ENCODE measurements at places on chromosomes 6 and 20.

DNA sequence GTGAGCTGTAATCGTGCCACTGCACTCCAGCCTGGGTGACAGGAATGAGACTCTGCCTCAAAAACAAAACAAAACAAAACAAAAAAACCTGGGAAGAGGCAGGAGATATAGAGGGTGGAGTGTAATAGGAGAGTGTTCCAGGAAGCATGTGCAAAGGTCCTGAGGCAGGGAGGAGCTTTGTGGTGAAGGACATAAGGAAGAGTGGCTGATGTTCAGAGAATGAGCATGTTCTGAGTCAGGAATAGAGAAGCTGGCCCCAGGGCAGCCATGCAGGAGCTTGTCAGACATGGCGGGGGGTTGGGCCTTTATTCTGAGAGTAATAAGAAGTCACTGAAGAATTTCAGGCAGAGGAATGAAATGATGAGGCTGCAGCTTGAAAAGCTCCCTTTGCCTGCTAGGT is 337.0 kb downstream of the CDH26 start:
- no peak for DNase-seq

- no peak for DNase-seq
Observed at GRCh38 chr20:40230486-40230885, 458.6 kb downstream of the MAFB start.

GRCh38 chr20:19903168-19903811 is 113.9 kb upstream of the NAA20 start:
- peak; percentile 69 for DNase-seq

GRCh38 chr20:4780245-4780644 is 58.5 kb downstream of the PRND start:
- DNase-seq: no peak

DNA sequence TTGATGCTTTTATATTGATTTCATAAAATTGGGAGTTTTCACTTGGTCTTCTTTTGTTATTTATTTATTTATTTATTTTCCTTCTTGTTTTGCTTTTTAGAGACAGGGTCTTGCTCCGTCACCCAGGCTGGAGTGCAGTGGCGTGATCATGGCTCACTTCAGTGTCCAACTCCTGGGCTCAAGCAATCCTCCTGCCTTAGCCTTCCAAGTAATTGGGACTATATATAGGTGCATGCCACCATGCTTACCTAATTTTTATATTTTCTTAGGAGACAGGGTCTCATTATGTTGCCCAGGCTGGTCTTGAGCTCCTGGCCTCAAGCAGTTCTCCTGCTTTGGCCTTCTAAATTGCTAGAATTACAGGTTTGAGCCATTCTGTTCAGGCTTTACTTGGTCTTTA is 38.3 kb upstream of the MYLK2 start:
- no peak for DNase-seq

- DNase-seq: no peak
Observed at GRCh38 chr20:25165128-25165527, 30.4 kb upstream of the ENTPD6 start.

DNA sequence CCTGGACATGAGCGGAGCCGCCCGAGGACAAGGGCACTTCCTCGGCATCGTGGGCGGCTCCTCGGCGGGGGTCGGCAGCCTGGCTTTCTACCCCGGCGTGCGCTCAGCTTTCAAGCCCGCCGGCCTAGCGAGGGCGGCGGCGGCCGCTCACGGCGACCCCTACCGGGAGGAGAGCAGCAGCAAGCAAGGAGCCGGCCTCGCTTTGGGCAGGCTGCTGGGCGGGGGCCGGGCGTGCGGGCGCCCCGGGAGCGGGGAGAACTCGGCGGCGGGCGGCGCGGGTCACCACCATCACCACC is 6.7 kb downstream of the PRDM13 start:
- peak; percentile 16 for DNase-seq

- no peak for DNase-seq
Observed at GRCh38 chr6:7909323-7910276, 988 bp downstream of the TXNDC5 start.

DNA sequence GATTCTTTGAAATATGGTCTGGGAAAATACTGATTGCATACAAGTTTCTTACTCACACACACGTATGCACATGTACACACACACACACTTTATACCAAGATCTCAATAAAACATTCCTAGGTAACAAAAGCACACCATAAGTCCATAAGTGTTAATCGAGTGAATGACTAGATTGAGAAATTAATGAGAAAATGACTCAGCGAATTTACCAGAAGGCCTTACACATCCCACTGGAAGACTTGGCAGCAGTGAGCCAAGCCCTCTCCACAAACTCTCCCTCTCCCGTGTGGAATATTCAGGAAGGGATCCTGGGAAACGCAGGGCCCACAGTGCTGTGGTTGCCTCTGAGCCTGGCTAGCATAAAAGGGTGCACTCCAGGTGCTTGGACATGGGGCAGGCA is 227.2 kb downstream of the LY86 start:
- no peak for DNase-seq

- DNase-seq: no peak
Observed at GRCh38 chr6:69832558-69832957, 33.8 kb upstream of the COL19A1 start.

Data from amniotic epithelial cell (primary cell).